ENCODE measurements at places on chromosomes 13 and 19. TPM values are rescaled to one million over a fixed set of nuclear protein-coding genes. Genes with fewer than 3 reads are reported as not detected.

The CGB5 gene
- not detected for total RNA-seq

The RAB20 gene
- total RNA-seq = 4.0 TPM

The CGB3 gene
- not detected for total RNA-seq

The ZNF382 gene
- 9.4 TPM for total RNA-seq

The ZNF723 gene
- total RNA-seq = not detected

The HPN gene
- 2.7 TPM for total RNA-seq

The C19orf85 gene
- total RNA-seq = not detected

The AP1M2 gene
- total RNA-seq = 78.9 TPM

The ZNF805 gene
- total RNA-seq = 6.9 TPM

The CIC gene
- total RNA-seq = 52.2 TPM

The ACP7 gene
- 3.0 TPM for total RNA-seq

The ZNF575 gene
- 0.08 TPM for total RNA-seq

The PTGIR gene
- 1.6 TPM for total RNA-seq

The CYP4F2 gene
- total RNA-seq = 0.04 TPM

The DGKH gene
- total RNA-seq = 7.7 TPM

The KCNN4 gene
- total RNA-seq = 9.2 TPM

The MIDN gene
- 30.5 TPM for total RNA-seq

The AMER2 gene
- not detected for total RNA-seq

The RNF225 gene
- 0.31 TPM for total RNA-seq

The PIH1D1 gene
- 86.8 TPM for total RNA-seq

Measured in hair follicular keratinocyte (primary cell).